ENCODE measurements at places on chromosomes 7 and 10. TPM values are rescaled to one million over a fixed set of nuclear protein-coding genes. Genes with fewer than 3 reads are reported as not detected.

GRCh38 chr10:74077416-74077815 is 73.2 kb downstream of the AP3M1 start:
- DNase-seq = no peak

DNA sequence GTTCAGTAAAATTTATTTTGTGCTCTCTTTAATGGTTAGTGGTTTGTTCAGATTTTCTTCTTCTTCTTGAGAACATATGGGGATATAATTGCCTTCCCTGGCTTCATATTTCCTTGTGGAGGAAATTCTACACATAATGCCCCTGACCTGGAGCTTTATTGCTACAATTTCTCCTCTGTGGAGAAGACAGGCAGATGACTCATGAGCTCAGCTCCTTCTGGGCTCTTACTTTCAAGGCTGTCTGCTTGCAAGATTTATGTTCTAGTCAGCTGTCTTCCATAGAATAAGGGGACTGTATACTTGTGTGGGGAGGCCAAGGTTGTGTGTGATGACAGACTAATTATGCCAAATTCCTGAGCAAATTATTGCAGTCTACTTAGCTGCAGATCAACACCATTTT is 1.6 kb downstream of the LRRD1 start:
- DNase-seq = no peak

DNA sequence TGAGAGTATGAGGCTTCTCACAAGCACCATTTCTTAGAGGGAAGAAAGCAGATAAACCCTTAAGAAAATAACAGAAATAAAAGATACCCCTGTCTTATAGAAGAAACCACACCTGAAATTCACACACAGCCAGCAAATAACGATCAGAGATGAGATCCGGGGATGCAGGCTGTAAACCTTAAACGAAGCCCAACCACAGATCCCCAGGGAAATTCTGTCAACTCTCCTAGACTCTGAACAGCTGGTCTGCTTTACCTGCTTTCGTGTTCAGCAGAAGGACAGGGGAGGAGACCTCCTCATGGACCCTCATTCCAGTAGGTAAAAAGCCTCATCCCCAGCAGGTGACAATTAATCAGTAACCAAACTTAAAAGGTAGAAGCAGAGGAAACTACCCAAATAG is 45.0 kb downstream of the VOPP1 start:
- DNase-seq = no peak

The NKX2-3 gene
- total RNA-seq = not detected

- no peak for DNase-seq
Measured at GRCh38 chr10:69913606-69914382, 112.1 kb downstream of the COL13A1 start.

- DNase-seq = no peak
Measured at GRCh38 chr7:85452674-85453073, 265.8 kb upstream of the SEMA3D start.

DNA sequence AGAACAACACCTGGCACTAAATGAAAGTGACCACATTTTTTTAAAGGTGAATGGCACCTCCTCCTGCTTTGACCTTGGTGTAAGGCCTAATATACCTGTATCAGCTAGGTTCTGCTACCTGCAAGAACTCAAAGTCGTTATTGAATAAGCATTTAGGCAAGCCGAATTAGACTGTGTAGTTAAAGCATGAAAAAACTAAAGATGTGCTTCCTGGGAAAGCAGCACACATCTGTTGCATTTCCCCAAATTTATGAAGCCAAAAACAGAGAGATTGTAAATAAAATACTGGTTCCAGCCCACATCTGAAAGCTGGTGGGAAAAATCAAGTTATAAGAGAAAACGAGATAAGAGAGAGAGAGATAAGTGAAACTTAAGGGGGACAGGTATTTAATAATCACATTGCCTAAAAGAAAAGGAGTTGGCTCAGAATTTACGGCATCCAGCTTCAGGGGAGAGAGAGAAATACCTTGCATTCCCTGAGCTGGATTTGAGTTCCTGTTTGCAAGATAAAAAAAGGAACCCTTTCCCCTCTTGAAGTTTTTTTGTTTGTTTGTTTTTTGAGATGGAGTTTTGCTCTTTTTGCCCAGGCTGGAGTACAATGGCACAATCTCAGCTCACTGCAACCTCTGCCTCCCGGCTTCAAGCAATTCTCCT is 1.8 kb upstream of the XPNPEP1 start:
- DNase-seq = no peak

DNA sequence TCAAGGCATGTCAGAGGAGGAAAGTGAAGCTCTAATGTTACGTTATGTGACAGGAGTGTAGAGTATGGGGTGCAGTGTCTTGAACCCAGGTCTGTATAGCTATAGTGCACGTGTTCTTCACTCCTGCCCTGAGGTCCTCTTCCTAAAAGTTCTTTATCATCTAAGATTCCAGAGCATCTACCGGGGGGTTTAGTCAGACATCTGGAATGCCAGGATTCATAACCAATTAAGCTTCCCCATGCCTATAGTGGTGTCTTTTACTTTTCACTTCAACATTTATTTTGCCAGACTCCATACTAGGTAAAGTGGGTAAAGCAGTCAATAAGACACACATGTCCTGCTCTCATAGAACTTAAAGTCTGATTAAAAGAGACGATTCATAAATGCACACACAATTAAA is 22.4 kb downstream of the PPP1R3C start:
- DNase-seq = no peak

GRCh38 chr7:149020483-149020882 is 7.8 kb downstream of the PDIA4 start:
- DNase-seq = no peak

The PNLIPRP1 gene
- total RNA-seq = not detected

The FAM149B1 gene
- 16.8 TPM for total RNA-seq

The PRTFDC1 gene
- 6.8 TPM for total RNA-seq

- no peak for DNase-seq
Measured at GRCh38 chr10:13105184-13105583, 5.2 kb downstream of the OPTN start.

The METTL2B gene
- total RNA-seq = 44.3 TPM

DNA sequence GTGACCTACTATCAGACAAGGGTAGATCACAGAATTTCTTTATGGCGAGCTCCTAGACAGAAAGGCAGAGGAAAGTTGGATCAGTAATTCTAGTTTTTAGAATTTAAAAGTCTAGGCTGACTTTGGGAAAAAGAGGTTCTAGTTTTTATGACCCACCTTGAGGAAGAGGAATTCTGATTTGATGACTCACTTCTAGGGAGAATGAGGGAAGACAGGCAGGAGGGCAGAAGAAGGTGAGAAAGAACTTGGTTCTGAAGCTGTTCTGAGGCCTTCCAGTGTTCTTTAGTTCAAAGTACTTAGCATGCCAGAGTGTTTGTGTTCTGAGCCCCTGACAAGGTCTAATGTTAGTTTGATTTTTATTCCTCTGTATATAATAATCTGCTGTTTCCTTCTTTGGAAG is 97.2 kb downstream of the PODXL start:
- DNase-seq = no peak

DNA sequence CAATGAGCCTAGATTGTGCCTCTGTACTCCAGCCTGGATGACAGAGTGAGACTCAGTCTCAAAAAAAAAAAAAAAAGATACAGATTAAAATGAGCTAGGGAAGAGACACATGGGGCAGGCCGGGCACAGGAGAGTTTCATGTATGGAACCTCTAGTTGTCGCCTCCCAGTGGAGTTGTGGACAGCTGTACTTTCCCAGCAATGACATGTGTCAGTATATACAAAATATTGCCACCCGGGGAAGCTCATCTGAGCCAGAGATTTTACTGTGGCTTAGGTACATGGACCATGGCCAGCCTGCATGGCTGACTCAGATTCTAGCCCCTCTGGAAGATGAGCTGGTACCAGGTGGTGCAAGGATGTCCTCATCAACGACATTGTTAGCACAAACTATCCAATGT is 87.4 kb downstream of the COL26A1 start:
- no peak for DNase-seq

The CYP2C19 gene
- not detected for total RNA-seq

DNA sequence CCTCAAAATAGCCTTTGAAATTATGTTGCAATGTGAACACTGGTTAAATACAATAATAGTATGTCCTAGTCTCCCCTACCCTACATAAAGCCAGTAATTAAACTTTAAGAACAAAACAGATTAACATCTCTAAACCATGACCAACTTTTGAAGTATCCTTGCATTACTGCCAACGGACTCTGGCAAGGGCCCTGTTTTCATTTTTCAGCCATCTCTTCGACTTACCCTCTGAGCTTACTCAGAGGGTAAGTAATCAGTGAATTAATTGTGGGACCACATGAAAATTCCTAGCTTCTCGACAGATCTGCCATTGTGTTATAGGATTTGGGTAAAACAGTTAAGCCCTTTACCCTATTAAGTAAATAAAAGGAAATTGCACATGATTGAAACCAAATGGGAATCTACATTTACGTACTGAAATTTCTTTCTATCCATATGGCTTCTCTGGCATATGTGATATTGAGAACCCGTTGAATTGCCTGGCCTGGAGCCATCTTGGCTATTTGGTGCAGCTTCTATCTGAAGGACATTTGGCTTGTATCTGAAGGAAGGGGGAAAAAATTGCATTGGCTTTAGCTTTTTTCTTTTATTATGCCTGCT is 39.6 kb downstream of the DYNC1I1 start:
- DNase-seq = no peak

GRCh38 chr7:80036107-80036506 is 98.5 kb upstream of the GNAI1 start:
- no peak for DNase-seq

DNA sequence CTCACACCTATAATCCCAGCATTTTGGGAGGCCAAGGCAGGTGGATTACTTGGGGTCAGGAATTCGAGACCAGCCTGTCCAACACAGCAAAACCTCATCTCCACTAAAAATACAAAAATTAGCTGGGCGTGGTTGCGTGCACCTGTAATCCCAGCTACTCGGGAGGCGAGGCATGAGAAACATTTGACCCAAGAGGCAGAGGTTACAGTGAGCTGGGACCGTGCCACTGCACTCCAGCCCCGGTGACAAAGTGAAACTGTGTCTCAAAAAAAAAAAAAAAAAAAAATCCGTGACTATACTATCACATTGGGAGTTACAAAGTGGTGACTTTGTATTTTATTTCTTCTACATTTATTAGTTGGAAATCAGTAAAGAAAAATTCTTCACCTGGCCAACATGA is 101.2 kb downstream of the EPC1 start:
- no peak for DNase-seq

The OR2A42 gene
- not detected for total RNA-seq

DNA sequence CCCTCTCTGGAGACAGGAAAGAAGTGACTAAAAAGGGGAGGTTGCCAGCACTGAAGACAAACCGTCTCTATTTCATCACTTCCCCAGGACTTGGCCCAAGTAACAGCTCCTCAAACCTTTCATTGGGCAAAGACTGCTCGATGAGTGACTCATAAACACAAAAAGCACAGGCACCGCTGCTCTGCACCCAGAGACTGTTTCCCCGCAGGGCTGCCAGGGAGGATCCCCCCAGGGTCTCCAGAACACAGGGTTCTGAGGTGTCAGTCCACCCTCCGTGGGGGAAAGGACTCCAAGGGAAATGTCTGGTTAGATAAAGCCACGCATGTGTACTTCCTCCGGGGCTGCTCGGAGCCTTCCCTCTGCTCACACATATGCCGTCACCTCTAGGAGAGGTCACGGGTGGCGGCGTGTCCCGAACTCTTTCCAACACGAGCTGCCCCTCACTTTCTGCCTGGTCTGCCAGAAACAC is 59.9 kb downstream of the INSIG1 start:
- no peak for DNase-seq

The CASTOR2 gene
- 26.5 TPM for total RNA-seq

The EPO gene
- 0.44 TPM for total RNA-seq

DNA sequence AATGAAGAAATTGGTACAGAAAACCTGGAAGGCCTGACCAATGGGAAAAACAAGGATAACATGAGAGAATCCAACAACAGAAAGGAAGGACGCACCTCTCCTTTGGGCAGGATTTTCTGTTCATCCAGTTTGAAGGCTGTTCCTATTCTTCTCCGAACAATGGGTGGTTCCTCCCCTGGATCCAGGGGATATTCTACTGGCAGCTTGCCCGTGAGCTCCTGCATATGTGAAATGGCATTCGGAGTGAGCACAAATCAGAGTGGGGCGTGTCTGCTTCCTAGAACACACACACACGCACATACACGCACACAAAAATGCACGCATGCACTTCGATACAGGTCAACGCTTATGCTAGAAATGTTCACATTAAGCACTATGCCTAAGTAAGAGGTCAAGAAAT is 83.5 kb downstream of the PRPF18 start:
- DNase-seq = no peak

DNA sequence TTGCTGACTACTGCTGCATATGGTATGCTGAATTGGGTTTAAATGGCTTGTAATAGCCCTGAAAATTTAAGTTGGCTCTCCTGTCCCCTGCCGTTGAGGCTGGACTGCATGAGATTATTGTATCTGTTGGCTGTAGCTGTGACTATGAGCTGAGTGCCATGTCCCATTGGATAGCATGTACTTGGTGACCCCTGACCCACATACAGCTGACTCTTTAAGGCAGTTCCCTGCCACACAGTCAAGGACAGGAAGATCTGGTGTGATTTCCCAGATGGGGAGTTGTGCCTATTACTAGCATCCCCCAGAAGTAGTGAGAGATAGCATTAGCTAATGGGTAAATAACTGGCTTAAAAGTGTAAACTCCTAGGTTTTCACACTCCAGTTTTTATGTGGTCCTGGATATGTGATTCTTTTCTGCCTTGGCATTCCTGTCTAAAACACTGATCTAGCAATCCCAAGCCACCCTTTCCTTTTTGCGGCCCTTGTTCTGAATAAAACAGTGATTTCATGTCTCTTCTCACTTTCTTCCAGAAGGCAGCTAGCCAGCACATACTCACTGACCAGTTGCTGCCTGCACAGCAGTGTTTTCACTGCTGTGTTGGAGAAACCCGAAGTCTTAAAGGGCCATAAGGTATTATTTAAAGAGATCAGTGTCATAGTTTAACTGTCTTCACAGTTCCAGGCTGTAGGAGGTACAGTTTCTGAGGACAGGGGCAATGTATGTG is 35.9 kb downstream of the LRRC4 start:
- DNase-seq = no peak

The NODAL gene
- 84.7 TPM for total RNA-seq
